ENCODE measurements at places on chromosomes 5 and 9.

- DNase-seq = no peak
Measured at GRCh38 chr5:136600306-136600705, 235.0 kb upstream of the TRPC7 start.

GRCh38 chr9:132241840-132242620, 80.2 kb downstream of the NTNG2 start:
- peak; percentile 59 for DNase-seq

DNA sequence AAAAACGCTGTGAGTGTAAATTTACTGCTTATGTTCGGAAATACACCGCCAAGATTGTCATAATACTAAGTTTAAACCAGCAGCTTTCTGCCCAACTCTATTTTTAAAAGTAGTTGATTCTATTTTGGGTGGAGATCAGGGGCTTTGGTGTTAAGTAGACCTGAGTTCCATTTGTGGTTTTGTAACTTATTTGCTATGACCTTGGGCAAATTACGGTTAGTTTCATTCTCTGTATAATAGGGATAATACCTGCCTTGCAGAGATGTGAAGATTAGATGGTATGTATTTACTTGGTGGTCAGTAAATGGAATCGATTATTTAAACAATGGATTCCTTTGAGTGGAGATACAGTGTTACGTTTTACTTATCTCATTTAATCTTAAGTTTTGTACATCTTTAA, 1.6 kb downstream of the RAD23B start:
- DNase-seq = peak; percentile 24

- no peak for DNase-seq
Measured at GRCh38 chr9:130327781-130328348, 62.3 kb downstream of the HMCN2 start.

GRCh38 chr9:132049900-132050299, 29.8 kb downstream of the MED27 start:
- no peak for DNase-seq

DNA sequence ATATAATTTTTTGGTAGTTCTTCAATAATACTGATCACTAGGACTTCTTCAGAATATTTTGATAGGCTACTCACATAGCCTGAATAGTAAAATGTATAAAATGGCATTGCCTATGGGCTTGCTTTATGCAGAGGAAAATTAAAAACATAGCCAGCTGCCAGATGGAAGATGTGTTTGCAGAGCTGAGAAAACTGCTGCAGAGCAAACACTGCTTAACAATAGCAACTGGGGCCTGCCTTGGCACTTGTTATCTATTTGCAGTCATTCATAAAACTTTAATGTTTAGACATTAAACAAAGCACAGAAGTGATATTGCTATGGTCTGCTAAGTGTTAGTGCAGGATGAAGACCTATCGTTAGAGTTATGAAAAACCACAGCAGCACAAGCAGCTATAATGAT, 151.5 kb upstream of the SMC2 start:
- DNase-seq = no peak

- DNase-seq = no peak
Measured at GRCh38 chr9:88379352-88379751, 8.9 kb upstream of the SPIN1 start.

DNA sequence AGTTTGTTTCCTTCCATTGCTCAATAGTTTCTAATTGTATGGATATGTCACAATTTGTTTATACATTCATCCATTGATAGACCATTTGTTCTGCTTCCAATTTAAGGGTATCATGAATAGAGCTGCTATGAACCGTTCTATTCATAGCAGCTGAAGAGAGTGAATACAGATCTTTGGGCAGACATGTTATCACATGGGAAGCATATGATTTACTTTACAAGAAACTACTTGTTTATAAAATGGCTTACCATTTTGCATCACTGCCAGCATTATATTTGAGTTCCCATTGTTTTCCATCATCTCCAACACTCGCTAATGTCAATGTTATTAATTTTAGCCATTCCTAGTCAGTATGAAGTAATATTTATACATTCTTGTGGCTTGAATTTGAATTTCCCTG, 549.0 kb downstream of the MAT2B start:
- no peak for DNase-seq

DNA sequence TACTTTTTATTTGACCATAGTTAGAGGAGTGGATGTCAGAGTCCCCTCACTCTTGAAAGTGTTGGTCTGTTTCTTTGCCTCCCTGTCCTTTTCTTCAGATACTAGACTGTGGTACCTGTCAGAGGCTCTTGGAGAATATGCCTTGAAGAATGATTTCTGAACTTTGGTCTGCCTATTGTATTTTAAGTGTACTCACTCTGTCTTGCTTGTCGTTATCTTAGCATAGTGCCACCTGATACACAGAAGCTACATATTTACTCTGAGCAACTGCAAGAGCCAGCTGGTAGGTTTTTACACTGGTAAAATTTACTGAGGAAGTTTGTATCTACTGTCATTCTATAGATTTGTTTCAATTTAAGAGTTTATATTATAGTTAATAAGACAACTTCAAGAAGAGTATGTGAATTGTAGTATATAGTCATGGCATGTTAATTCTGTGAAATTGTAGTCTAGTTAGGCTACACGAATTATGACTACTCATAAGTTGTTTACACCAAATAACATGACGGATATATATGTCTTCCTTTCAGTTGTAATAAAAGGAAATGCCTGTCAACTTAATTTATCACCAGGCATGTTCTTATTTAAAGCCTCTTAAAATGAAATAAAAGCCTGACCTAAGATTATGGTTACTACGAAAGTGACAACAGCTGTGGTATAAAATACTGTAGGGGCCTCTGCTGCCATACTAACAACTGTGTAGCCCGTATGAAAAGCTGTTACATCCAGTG, 201.7 kb downstream of the KDM4C start:
- DNase-seq = no peak

- no peak for DNase-seq
Measured at GRCh38 chr9:98635374-98635773, 73.4 kb downstream of the GABBR2 start.

DNA sequence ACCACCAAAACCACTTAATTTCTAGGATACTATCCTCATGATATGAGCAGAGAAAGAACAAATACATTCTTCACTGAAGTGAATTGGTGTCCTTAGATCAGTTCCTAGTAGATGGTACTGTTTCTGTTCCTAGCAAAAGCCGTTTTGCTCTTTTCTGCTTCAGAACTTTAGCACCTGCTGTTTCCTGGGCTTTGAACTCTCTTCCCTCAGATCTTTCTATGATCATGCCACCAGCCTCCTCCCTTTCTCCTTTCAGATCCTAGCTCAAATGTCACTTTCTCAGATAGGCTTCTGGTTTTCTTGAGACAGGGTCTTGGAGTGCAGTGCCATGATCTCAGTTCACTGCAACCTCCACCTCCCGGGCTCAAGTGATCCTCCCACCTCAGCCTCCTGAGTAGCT, 118.0 kb downstream of the EGFLAM start:
- no peak for DNase-seq

GRCh38 chr5:126594748-126595485, at the start of gene ALDH7A1:
ALDH7A1 (minus strand) TSS chr5:126595219; CDS start chr5:126595198, 21 bp downstream.
- peak; percentile 66 for DNase-seq

DNA sequence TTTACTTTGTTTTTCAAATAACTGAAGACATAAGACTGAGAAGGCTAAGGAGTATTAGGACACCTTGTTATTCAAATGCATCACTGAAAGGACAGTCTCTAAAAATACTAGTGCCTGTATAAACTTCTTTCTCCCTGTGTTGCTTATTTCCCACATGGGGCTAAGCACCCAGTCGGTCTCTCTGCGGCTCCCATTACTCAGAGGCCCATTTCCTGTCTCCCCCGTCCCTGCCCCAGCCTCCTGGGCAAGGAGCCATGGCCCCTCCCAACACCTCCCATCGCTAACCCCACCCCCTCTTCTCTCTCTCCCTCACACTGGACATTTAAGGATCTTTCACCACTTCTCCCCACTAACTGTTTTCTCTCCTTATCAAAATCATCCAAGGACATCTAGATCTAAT, 81.9 kb downstream of the EBF1 start:
- DNase-seq = no peak

DNA sequence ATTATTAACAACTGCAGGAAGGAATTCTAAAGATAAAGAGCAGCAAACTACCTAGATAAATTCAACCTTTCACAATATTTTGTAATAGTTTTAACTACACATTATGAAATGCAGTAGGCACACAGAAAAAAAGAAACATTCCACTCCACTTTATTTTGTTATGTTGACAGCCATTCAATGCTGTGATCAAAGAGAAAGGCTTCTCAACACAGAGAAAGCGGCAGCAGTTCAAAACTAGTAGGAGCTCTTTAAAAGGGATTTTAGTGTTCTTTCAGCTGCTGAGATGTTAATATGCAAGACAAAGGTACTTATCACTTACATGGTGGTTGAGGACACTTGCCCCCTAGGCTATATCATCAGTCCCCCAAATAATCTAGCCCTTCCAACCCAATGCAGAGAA, 11.6 kb downstream of the CEMIP2 start:
- DNase-seq = no peak

DNA sequence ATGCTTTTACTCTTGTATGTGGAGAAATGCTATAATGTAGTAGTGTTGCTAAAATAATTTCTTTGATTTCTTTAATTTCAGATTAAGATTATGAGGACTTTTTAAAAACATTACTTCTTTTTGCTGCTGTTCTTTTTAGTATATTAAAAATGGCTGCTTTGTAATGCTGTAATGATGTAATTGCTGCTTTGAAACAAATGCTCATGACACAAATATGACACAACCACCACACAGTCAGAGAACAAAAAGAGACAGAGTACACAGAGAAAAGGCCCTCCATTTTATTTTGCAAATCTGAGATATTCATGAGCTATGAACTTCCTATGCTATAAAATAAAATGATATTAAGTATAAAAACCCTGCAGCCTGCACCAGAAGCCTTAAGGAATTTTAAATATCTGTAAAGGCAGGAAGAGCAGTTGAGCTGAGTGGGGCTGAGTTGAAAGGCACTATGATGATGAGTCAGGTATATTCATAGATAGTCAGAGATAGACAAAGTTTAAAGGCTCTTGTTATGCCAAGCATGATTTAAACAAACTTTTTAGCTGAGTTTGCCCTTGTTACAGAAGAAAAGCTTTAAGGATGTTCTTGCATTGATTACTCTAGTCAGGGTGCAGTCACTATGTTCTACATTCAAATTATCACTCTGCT, 5.1 kb upstream of the POU5F2 start:
- DNase-seq = no peak

- no peak for DNase-seq
Measured at GRCh38 chr9:25716220-25716872, 38.1 kb upstream of the TUSC1 start.

GRCh38 chr5:132086277-132086794, 12.7 kb downstream of the CSF2 start:
- no peak for DNase-seq

DNA sequence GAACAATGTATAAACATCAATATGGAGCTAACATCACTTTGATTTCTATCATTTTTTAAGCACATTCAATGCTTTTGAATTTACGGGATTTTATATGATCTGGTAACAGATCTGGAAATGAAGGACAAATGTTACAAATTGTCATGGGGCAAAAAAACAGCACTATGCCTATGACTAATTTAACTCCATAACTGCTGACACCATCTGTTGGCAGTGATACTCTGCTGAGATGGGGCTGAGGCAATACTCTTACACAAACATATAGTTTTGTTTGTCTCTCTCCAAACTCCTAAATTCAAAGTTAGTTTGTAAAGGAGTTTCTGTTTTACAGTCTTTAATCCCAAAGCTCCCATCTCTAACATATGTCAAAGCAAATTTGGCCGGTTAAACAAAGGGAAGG, 132.5 kb upstream of the FER start:
- DNase-seq = no peak

- no peak for DNase-seq
Measured at GRCh38 chr5:59299006-59299405, 594.5 kb downstream of the PDE4D start.

DNA sequence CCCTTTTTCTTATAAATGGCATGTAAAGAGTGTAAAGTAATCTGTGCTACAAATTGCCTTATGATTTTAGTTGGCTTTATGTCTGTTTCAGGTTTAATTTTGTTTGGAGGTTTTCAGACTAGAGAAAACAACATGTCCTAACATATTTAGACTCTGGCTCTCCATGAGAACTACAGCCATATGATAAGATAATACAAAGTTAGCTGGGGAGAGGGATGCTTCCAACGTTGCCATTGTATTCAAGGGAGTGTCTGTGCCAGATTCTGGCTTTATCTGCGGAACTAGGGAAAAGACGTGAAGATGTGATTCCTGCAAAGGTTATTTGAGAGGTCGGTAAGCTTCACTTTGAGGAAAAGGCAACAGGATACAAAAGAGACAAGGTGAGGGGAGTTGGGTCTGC, 140.0 kb upstream of the OTULINL start:
- DNase-seq = no peak

DNA sequence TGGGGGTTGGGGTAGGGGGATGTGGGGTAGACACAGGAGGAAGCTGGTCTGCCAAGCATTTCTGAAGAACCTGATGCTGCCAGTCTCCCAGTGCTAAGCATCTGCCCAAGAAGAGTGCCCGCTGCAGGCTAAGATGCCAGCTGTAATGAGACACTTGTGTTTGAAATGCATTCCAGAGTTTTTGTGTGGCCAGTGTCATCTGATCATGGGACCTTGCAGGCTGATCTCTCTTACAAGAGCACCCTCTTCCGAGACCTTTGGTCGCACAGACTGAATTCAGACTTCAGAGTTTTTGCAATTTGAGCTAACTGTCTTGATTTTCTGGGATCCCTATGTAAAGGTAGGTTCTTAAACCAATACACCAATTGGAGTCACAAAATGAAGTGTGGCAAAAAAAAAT, 58.1 kb downstream of the DENND1A start:
- no peak for DNase-seq

DNA sequence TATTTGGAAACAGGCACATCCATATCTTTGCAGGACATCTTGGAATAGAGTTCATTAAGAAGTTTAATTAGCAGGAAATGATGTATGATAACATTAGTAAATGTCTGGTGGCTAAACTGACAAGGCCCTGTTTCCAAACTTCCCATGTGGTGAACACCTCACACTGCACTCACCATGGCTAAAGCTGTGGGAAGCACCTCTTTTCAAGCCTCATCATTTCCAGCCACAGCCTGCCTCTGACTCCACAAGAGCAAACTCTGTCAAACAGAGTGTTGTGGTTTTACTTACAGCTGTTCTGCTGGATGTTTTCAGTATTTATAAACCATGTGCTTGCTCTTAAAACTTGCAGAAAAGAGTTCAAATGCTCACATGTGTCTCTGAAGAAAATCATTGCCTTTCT, 14.9 kb upstream of the NDUFB6 start:
- DNase-seq = no peak

GRCh38 chr9:88388203-88388885, at the start of gene SPIN1:
SPIN1 (plus strand) TSS chr9:88388444; CDS start chr9:88426540, 38,096 bp downstream.
- peak; percentile 88 for DNase-seq

Measured in GM12865 (cell line).